ENCODE measurements at places on chromosomes 5 and 9. TPM values are rescaled to one million over a fixed set of nuclear protein-coding genes. Genes with fewer than 3 reads are reported as not detected.

Gene PCDHGC5
- total RNA-seq: 0.20 TPM

Gene ACTBL2
- total RNA-seq: not detected

Gene PLAC8L1
- not detected for total RNA-seq

Gene GFPT2
- 7.6 TPM for total RNA-seq

Gene SLC6A19
- not detected for total RNA-seq

Measured in mammary microvascular endothelial cell (primary cell).